ENCODE measurements at places on chromosomes 2 and 18.

DNA sequence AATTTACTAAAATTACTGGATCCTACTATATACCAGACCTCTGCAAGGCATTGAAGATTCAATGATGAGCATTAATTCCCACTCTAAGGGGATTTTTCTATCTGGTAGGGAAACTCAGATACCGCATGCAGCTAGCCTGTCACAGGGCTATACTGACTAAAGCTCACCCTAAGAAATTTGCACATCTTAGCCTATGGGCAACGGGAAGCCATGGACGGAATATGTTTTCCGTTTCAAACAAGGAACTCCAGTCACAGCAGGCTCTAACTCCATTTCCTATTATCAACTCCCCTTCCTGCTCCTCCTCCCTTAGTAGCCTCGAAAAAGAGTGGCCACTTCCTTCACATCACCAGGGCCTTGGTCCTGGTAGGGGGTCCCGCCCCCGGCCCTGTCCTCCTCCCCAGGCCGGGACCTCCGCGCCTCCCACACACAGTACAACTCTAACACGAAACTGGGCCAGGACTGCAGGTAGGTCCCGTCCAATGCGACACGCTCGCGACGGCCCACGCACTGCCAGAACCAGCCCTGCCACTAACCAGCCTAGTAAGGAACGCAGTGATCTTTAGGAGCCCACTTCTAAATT lies 659 bp upstream of the COX5B start:
- DNase-seq = peak; percentile 30

GRCh38 chr18:5166606-5167280 lies 30.3 kb downstream of the AKAIN1 start:
- DNase-seq = no peak

GRCh38 chr2:144181001-144181400 lies 338.9 kb downstream of the ZEB2 start:
- DNase-seq = no peak

DNA sequence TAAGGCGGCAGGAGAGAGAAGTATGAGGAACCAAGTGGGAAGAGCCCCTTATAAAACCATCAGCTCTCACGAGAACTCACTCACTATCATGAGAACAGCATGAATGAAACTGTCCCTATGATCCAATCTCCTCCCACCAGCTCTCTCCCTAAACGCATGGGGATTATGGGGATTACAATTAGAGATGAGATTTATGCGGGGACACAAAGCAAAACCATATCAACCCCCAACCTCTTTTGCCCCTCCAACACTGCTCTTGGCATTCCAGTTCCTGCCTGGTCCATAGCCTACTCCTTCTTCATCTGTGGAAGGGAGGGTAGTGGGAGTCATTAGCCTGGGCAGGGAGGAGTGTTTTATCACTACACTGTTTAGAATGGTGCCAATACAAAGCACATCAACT lies 1.4 kb upstream of the EHD3 start:
- no peak for DNase-seq

- no peak for DNase-seq
These were observed 322.2 kb downstream of the ZNF804A start for GRCh38 chr2:184920451-184920965.

DNA sequence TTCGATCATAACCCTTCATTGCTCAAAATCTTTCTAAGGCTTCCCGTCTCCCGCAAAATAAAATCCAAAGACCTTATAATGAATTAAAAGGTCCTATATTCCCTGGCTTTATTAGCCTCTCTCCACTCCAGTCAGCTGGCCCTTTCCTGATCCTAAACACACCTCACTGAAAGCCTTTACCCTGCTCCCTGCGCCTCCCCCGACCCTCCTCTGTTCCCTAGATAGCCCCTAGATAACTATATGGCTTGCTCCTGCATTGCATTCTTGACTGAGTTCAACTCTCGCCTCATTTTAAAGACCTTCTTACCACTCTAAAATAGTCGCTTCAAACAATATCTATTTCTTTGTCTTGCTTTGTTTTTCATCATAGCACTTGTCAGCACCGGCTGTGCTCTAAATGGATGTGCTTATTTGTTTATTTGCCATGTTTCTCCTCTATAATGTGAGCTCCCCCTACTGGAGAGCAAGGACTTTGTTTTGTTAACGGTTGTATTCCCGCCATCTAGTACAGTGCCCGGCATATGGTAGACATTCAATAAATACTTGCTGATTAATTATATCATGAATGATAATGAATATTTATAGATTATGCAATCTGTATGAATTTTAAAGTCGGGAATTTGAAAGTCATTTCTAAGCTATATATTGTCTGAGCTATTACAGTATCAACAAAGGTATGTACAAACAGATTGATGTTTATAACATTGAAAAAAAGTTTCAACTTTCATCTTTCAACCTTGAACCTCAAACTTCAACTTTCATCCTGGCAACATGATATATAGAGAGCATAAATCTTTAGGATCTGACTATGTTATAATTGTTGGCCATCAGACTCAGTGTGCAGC lies 32.4 kb upstream of the VIT start:
- DNase-seq = no peak

DNA sequence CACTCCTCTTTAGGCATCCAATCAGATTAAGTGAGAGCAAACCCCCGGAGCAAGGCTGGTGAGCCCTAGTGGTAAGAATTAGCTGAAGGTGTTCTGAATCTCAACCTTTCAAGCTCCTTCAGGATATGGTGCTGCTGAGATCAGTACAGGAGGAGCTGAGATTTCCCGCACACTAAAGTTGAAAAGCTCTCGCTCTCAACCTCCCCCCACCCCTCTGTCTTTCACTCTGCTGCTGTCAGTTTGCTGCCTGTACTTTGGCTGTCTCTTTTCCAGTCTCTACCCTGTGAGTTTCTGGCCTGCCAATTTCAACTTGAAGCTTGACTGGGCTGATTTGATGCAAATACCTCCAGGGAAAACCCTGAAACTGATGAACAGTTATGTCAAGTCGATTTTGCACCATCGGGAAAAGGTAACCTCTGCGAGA lies 15.7 kb downstream of the ZEB2 start:
- DNase-seq = no peak

DNA sequence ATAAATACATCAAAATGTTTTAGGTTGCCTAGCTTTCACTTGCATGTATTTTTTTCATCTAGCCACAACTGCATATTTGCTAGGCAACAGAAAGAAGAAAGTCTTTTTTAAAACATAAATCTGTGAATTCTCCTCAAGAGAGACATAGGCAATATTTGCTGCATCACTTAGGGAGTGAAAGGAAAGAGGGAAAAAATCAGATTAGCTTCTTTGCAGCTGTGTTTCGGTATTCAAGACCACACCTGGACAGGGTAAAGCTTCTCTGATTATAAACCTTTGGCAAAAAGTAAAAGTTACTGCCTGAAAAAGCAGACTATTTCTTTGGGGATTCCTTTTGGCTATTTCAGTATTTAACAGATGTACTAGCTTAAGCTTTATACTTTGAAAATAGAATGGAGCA lies 280.9 kb upstream of the ZSWIM2 start:
- no peak for DNase-seq

DNA sequence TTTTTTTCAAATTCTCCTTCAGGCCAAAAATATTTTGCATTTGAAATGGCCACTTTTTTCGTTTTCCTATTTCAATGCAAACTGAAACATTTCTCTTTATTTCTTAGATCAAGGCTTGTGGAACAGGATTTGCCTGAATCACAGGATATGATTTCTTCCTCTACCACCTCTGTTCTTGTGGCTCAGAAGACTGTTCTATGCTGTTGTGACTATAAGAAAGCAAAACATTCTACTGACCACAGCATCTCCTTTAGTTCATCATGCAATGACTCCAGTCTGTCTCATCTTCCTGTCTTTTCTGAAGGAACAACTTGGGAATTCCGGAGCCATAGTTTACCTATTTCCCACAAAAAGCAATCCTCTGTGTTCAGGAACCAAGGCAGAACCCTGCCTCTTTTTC lies 16.2 kb upstream of the ZNF512 start:
- DNase-seq = no peak

DNA sequence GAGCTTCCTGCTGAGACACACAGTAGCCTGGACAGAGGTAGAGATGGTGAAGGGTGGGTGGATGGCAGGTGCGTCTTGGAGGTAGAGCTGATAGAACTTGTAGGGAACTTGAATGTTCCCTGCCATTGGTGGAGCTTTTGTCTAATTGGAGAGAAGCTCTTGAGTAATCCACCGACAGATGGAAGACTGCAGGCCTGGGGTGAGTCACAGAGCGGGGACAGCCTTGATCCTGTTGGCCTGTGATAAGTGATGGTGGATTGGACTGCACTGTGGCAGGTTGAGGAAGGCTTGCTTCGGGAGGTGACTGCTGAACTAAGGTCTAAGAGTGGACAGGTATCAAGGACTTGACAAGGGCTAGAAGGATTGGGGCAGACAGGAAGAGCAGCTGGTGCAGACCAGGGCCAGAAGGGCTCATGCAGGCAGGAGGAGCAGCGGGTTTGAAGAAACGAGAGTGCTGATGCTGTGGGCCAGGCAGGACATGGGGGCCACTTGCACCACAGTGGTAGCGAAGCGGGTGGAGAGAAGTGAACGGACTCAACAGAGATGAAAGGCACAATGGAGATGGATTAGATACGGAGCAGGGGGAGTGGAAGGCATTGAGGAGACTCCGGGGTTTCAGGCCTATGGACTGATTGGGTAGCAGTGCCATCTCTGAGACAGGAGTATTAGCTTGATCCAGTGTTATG lies 16.3 kb downstream of the CABLES1 start:
- DNase-seq = no peak

DNA sequence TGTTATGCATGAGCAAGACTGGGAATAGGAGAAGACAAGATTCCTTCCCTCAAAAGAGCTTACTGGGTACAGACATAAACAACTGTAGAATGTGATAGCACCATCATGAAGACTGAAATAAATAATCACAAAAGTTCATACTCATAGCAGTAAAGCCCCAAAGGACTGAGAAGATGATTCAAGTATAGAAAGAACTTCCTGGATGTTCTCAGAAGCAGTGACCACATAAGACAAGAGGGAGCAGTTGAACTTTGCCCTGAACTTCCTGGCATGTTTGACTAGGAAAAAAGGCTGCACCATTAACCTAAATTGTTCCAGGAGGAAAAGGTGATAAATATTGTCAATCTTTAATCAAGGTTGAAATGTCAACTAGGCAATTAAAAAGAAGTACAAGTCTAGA lies 57.8 kb upstream of the CCDC141 start:
- no peak for DNase-seq

- DNase-seq = no peak
These were observed 51.2 kb downstream of the SPIRE1 start for GRCh38 chr18:12606592-12607315.

- no peak for DNase-seq
These were observed 367.4 kb downstream of the NCKAP5 start for GRCh38 chr2:133200684-133201421.

- DNase-seq = no peak
These were observed 1.0 kb downstream of the PSTPIP2 start for GRCh38 chr18:46070815-46071652.

- no peak for DNase-seq
These were observed 66.3 kb downstream of the NBAS start for GRCh38 chr2:15494877-15495276.

All from stimulated activated CD4-positive, alpha-beta T cell treated with anti-CD3 and anti-CD28 coated beads, TNF-alpha, amount 100 ng/mL, for 4 hours (primary cell).